ENCODE measurements at places on chromosomes 2 and 18. TPM values are rescaled to one million over a fixed set of nuclear protein-coding genes. Genes with fewer than 3 reads are reported as not detected.

DNA sequence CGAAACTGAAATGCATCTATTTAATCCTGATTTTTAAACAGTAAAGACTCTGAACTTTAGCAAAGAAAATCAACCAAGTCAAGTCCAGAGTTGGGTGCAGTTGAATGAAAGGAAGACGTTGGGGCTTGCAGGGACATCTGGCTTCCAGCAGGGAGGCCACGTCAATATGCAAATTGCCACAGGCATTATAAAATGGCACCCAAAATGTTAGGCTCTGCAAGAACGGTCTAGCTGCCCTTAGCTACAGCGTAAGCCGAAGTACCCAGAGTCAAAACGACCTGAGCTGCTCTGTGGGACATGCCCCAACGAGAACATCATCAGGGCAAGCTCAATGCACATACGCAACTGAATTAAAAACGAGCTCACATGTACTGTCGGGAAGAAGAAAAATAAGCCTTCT, 30.7 kb downstream of the DOCK10 start:
- DNase-seq = no peak

DNA sequence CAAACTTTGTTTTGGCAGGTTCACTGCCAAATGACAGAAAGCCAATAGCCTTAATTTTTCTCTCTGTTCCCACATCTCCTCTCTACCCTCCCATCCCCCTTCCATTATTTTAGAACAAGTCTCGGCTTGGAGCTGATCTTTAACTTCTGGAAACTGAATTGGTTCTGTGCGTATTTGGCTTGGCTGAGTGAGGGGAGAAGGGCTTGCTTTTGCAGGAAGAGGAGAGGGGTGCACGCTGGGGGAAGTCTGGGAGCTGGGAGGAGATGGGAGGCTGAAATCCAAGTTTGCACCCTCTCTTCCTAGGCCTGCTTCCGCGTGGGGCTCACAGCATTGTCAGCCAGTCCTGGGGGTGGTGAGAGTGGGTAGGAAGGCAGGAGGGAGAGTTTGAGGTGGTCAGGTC, 176.1 kb upstream of the SPRED2 start:
- no peak for DNase-seq

DNA sequence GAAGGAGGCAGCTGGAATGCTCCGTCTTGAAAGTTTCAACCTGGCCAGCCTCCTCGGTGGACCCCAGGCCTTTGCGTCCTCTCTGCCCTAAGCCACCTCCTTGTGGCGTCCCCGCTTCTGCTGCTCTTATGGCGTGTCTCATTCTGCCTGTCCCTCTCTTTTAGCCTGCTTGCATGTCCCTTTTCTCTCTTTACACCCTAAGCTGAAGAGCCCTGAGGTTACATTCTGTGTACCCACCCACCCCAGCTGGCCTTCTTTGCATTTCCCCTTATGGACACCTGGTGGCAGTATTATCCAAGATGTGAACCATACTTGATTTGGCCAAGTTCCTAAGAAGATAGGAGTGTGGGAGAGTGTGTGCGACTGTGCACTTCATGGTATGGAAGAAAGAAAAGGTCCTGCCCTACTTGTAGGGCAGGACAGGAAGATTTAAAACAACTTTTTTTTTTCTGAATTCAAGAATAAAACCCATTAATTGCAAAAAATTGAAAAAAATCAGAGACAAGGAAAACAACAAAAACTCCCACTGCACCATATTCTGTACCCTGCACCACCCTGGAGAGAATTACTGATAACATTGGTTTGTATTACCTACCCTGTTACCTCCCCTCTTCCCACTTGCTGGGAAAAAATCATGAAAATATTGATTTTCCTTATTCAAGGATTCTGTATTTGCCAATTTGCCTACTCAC, 77.4 kb downstream of the DYSF start:
- DNase-seq = no peak

The GALNT3 gene
- 0.99 TPM for total RNA-seq

- no peak for DNase-seq
These were observed 966 bp upstream of the RBM43 start for GRCh38 chr2:151262629-151263028.

GRCh38 chr18:33606621-33607020, 28.6 kb downstream of the ASXL3 start:
- no peak for DNase-seq
